ENCODE measurements at places on chromosomes 1 and 21.

- DNase-seq = no peak
Observed at GRCh38 chr1:239987103-239987745, 104.5 kb upstream of the FMN2 start.

GRCh38 chr1:235806123-235806522 lies 60.6 kb downstream of the LYST start:
- DNase-seq = no peak

GRCh38 chr1:8239039-8239305 lies 78.9 kb upstream of the SLC45A1 start:
- DNase-seq = no peak

DNA sequence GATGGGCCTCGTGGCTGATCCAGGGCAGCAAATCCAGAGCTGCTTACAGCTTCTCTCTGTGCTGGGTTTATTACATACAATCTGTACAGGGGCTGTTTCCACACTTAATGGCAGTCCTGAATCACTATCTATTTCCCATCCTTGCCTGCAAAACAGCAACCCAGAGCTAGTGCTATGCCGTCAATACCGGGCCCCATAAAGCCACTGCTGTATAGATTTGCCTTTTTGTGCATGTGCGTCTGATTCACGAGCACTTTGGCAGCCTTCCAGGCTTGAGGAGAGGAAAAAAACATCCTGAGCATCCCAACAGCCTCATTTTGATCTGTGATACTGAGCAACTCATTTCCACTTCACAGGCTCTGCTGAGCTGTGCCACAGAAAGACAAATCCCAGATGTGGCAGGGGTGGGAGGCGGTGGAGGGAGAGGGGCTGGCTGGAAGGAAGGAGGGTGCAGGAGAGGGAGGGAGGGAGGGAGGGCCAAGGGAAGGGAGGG lies 65.2 kb upstream of the TARBP1 start:
- peak; percentile 27 for DNase-seq

DNA sequence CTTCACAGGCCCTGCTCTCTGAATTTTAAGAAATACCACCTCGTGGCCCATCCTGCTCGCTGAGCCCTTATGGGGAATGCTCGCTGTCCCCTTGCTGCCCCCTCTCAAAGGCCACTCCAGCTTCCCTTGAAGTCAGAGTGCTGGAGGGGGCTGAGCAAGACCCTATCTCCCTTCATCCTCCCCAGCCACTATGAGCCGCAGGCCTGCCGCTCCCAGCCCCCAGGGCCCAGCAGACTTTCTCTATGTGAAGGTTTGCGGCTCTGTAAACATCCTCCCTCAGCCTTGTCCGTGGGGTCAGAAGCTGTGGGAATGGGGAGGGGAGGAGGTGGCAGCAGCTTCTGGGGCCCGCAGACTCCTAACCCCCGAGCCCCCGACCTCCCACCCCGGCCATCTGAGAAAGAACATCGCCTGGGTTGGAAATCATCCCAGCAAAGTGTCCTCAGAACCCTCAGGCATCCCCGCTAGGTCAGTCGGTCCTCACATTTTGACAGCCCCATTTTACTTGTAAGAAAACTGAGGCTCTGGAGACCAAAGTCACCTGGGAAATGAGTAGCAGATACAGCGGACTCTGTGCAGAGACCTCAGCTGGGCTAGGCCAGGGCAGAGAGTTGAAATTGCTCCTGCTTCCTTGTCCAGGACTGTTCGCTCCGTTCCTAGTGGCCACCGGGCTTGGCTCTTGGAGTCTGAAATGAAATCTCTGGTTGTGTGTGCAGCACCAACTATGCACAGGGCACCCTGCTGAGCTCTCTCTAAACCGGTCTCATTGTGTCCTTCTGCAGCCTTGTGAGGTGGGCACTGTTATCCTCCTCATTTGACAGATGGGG lies 4.4 kb downstream of the KCNQ4 start:
- no peak for DNase-seq
